Stimulated activated CD8-positive, alpha-beta memory T cell treated with anti-CD3 and anti-CD28 coated beads, Interleukin-7, amount 100 ng/mL, for 1 hour (primary cell): ENCODE measurements at places on chromosomes 12 and 14.

GRCh38 chr14:21104448-21105060 is 3.7 kb downstream of the TMEM253 start:
- DNase-seq, result peak; percentile 39

GRCh38 chr14:85613496-85613895 is 83.6 kb downstream of the FLRT2 start:
- no peak for DNase-seq

DNA sequence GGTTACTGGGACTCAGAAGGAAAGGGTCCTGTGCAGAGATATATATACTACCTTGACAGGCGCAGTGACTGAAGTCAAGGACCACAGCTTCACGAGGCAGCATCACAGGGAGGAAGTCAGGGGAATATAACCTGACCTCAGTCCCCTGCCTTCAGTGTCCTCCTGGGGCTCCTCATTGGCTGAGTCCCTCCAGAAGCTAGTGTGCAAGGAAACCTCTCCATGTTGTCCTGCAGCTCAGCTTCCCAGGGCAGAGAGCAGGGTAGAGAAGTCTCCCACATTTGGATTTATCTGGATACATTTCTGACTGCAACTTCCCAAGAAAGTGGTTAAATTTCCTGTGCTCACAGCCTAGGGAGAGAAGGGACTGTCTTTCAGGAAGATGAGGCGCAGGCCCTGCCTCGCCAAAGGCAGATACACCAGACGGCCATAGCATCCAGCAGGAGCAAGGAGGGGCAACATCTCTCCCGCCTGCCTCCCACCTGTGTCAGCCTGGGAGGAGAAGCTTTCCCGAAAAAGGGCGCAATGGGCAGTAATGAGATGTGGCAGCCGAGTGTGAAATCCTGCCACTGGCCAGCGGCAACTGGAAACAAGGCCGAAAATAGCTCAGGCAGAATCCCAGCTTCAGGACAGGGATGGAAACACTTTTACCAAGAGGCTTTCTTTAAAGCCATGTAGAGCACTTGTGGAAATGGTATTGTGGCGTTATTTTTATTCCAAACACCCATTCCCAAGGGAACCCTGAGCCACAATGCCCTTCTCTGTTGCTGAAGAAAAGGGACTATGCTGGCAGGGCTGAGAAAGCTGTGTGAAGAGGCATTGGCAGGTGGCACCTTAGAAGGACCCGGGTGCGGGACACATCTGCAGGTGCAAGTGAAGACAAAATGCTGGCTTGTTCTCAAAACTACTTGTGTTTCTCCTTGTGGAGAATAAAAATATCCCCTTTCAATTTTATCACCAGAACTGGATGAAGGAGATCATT is 54.9 kb upstream of the HIF1A start:
- no peak for DNase-seq

- DNase-seq, result no peak
These were observed 19.8 kb downstream of the ERG28 start for GRCh38 chr14:75640876-75641275.

DNA sequence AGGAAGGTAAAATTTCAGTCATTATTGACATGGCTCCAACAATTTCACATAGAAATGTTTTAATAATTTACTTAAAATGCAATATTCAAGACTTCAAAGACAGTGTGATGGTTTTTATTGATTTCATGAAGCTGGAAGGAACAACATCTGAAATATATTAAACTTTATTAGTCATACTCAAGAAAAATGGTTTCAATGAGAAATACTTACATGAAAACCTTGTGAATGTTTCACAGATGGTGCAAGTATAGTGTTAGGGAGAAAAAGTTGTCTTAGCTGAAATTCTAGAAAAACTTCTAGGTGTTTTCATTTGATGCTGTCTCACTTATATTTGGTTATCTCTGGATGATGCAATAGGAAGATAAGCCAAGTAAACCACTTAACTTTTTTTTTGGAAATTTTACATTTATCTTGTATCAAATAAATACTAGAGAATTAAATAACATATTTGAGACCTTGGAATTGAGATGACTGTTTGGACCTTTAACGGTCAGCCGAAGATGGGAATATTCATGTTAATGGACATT is 65.5 kb downstream of the PELI2 start:
- DNase-seq, result no peak

DNA sequence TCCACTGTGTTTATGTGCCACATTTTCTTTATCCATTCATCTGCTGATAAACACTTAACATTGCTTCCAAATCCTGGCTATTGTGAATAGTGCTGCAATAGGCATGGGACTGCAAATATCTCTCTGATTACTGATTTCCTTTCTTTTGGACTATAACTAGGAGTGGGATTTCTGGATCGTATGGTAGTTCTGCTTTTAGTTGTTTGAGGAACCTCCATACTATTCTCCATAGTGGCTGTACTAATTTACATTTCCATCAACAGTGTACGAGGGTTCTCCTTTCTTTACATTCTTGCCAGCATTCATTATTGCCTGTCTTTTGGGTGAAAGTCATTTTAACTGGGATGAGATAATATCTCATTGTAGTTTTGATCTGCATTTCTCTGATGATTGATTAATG is 47.6 kb downstream of the TAOK3 start:
- DNase-seq, result no peak

- no peak for DNase-seq
These were observed 30.5 kb upstream of the CCND2 start for GRCh38 chr12:4243091-4243490.

DNA sequence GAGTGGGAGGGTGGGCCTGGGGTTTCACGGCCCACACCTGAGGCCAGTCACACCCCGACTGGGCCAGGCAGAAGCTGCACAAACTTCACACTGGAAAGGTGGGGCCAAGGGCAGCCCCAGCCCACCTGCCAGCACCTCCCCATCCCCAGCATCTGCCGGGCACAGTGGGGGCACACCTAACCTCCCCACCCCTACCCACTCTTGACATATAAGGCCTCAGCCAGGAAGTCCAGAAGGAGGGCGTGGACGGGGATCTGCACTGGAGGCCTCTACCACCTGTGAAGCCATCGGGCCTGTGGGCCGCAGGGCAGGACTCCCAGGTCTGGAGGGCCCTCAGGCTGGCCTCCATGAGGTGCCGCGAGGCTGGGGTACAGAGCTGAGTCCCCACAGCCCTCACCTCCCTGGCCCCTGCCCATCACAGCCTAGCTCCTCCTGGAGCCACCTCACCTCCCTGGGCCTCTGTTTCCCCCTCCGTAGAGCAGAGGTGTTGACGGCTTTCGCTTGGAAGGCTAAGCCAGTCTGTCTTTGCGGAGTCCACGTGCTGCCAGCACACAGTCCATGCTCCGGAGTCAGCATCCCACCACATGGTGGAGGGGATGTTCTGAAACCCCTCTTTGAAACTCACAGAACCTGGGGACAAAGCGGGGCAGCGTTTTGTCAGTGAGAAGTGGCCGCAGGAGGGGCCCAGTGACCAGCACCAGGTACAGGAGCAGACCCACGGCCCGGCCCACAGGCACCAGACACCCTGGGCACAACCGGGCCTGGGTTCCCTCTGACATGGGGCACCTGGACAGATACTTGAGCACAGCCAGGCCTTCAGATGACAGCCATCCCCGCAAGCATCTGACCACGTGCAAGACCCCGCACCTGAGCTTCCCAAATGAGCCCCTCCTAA is 38.2 kb upstream of the INF2 start:
- no peak for DNase-seq

GRCh38 chr12:87112571-87113345 is 856.6 kb upstream of the MGAT4C start:
- DNase-seq, result no peak

GRCh38 chr14:60632257-60632656 is 17.0 kb downstream of the SIX1 start:
- no peak for DNase-seq

GRCh38 chr12:132908145-132909029 is 21.0 kb upstream of the CHFR start:
- DNase-seq, result peak; percentile 84

DNA sequence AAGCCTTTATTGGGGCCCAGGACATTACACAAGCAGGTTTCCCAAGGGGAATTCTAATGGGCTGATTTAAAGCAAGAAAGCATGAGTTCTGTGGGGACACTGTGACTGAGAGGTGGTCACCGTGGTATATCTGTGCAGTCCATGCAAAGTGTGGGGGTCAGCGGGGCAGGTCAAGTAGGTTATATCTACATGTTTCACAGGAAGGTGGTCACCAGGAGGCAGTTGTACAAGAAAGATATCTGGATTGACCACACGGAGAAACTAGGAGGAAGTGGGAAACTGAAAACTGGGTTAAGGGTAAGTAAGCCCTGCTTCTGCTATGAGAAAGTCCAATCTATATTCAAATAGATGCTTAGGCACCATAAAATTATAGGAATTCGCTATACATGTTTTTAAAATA is 77.8 kb upstream of the CNOT2 start:
- no peak for DNase-seq
